ENCODE measurements at places on chromosomes 2 and 18.

- no peak for DNase-seq
Observed at GRCh38 chr2:193072647-193073046, 877.9 kb upstream of the TMEFF2 start.

GRCh38 chr2:144235050-144235449 lies 284.9 kb downstream of the ZEB2 start:
- no peak for DNase-seq

GRCh38 chr2:211568439-211568838 lies 970.2 kb downstream of the ERBB4 start:
- DNase-seq: no peak

DNA sequence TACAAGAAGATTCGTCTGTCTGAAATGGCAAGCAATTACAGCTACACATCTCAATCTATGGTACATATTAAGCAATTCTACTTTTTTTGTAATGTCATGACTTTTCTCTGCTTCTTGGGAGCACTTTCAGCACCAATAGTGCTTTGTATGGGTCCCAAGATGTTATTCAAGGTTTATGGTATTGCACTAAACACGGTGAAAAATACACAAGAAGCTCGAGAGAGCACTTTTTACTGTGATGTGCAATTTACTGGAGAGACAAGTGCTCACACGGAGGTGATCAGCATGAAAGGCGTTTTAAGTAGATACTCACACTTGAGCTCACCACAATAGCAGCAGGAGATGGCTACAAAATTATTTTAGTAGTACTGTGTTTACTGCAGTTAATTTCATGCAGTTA lies 783.6 kb downstream of the CBLN2 start:
- DNase-seq: no peak

DNA sequence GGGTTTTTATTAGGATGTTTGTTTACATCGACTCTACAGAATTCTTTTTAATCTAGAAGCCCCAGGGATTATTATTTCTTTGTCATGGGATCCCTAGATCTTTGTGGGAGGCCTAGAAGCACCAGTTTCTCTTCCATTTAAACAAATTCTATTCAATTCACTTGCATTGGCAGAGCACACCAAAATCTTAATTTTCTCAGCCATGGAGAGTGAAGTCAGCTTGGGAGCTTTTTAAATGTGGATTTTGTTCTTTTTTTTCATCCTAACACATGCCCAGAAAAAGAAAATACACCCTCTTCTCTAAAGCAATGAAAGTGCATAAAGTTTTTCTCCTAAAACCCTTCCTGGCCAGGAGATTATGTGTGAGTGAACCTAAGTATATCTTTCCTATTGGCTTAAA lies 38.5 kb downstream of the CDCA7 start:
- DNase-seq: no peak

DNA sequence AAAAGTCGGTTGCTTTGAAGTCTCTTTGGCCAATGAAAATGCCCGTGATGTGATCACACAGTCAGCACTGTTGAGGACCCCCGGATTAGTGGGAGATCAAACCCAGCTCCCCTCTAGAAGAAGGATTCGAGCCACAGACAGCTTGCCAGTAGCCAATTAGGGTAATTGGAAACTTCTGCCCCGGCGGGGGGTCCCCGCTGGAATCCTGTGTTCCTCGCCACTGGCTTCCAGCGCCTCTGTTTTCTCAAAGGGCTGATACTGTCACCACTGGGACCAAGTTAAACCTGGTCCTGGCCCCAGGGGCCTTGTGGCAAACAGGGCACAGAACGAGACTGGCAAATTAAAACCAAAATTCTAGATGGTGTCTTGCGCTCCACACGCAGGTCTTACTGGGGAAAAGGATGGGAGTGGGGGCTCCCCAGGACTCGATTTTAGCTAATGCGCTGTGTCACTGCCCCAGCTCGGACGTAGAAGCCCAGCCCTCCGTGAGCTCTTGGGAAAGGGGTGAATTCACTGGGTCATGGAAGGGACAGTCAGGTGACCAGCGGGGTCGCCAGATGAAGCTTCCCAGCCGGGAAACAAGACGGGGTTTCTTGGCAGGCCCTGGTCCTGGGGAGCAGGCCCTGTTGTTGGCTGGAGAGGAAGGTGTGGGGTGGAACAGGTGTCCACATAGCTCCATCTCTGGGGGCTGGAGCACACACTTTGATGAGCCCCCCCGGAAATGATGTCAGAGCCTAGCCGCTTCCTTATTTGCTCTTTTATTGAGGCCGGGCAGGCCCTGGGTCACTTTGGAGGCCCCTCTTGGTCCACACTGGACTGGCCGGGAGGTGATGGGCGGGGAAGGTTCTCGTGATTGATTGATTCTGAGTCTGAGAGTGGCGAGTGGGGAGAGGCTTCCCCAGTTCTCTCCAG lies 90.2 kb downstream of the SMAD7 start:
- DNase-seq: no peak

DNA sequence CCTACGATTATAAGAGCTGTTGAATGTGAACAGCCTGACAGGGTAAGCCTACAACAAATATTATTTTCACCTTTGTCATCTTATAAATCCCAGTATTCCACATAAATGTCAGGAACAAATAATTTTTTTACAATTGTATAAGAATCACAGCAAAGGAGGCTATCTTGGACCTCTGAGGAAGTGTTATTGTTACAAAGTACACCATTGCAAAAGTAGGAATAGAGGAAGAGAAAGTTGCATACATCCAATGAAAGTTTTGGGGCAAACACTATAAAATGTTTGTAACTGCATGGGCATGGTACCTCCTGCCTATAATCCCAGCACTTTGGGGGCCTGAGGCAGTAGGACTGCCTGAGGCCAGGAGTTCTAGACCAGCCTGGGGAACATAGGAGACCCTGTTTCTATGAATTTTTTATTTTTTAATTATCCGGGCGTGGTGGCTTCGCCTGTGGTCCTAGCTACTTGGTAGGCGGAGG lies 715 bp upstream of the MEMO1 start:
- no peak for DNase-seq

DNA sequence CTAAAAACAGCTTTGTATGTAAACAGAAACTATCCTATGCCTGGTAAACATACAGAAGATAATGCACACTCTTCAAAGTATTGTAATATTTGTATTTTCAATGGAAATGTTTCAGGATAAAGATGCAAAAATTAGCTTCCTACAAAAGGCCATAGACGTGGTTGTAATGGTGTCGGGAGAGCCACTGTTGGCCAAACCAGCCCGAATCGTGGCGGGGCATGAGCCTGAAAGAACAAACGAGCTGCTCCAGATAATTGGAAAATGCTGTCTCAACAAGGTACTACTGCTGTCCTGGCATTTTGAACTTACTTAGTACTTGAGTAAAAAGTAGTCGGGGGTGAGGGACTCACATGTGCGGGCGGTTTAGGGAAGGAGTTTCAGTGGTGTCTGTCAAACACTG lies 5.4 kb downstream of the TRAF3IP1 start:
- no peak for DNase-seq

GRCh38 chr2:7052404-7052803 lies 135.2 kb downstream of the RNF144A start:
- DNase-seq: no peak

- DNase-seq: no peak
Observed at GRCh38 chr2:96111257-96111640, 5.1 kb downstream of the ADRA2B start.

- DNase-seq: no peak
Observed at GRCh38 chr18:23714576-23714975, 25.3 kb downstream of the LAMA3 start.

GRCh38 chr2:220880623-220881596 lies 691.2 kb downstream of the EPHA4 start:
- no peak for DNase-seq

GRCh38 chr2:158889135-158889853 lies 79.1 kb upstream of the TANC1 start:
- no peak for DNase-seq

DNA sequence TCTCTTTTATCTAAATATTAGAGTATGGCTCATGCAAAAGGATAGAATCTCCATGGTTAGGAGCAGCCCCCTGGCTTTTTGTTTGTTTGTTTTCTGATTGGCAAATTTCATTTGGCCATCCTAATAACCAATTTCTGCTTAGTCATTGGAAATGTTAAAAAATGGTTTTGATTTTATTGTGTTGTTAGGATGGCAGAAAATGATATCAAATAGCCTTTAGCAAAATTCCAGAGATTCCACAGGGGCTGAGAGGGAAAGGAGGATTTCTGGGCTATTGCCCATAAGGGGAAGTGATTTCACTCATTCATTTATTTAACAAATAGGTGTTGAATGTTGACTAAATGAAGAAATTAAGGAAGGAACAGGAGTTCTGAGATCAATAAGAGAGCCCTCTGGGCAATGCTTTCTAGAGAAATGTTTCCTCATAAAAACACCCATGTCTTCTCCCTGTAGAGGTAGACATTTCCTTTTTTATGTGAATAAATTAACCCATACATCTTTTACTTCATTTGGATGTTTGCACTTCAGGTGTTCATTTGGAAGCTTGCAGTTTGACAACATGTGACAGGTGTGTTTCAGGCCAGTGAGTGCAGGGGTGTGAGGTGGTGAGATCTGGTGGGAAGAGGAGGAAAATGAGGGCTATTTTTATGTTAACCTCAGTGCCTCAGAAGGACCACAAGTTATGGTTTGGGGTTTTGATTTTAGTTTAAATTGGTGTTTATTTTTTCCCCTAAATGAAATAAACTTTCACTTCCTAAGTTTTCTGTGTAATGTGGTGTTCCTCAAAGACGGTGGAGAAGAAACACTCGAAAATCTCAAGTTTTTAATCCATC lies 61.7 kb upstream of the EPC2 start:
- no peak for DNase-seq

- DNase-seq: no peak
Observed at GRCh38 chr18:21129566-21130216, 18.1 kb upstream of the ROCK1 start.

DNA sequence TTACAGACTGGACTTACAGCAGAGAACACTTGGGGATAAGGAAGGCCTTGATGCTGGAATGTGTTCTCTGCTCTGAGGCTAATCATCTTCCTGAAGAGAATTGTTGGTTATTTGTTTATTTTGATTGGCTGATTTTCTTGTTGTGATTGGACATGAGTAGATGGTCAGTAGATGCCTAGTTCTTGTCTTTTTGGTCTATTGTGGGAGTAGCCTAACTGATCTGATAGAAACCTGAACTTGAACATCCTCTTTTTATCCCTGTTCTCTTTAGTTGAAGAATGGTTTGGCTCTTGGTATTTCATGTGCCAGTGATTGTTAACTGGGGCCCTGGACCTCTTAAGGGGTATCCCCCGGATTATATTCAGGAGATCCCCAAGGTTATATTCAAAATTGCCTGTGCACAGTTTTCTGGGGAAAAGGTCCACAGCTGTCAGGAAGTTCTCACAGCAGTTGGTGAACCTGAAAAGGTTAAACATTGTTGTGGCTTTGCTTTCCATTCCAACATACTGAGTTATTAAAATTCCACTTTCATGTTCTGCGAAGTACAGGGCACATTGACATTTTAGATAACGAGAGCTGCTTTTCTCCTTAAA lies 13.6 kb downstream of the TWSG1 start:
- no peak for DNase-seq

- no peak for DNase-seq
Observed at GRCh38 chr2:15874321-15874720, 66.0 kb upstream of the MYCN start.

DNA sequence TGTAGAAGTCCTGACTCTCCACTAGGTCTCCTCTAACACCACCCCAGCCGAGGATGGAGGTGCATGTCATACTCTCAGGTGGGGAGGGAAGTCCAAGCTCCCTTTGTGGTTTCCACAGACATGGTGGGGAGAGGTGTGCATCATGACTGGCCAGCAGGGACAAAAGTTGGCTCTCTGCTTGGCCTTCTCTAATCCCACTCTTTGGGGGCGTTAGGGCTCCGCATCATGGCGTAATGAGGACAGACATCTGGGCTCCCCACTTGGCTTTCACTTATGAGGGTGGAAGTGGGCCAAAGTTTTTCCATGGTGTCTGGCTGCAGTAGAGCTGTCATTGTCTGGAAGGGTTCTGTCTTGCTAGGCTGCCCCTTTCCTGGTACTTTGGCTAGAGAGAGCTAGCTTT lies 80.7 kb upstream of the DAPL1 start:
- DNase-seq: no peak

DNA sequence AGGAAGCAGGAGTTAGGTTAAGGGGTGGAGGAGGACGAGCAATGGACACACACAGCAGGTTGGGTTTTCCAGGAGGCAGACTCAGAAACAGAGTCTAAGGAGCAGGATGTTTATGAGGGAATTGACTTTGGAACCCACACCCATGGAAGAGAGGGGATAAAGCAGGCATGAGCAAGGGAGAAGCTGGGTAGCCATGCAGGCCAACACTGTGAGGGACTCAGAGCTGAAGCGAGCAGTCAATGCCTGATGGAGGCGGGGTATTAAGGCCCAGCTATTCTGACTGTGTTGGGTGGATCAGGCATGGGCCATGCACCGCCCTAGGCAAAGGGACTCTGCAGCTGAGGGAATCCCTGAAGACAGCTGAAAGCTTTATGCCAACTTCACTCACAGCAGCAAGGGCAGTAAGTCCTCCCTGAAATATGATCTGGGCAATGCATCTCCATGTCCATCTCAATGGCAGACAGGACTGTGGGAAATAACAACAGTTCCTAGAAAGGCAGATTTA lies 37.6 kb downstream of the TEX51 start:
- DNase-seq: no peak

DNA sequence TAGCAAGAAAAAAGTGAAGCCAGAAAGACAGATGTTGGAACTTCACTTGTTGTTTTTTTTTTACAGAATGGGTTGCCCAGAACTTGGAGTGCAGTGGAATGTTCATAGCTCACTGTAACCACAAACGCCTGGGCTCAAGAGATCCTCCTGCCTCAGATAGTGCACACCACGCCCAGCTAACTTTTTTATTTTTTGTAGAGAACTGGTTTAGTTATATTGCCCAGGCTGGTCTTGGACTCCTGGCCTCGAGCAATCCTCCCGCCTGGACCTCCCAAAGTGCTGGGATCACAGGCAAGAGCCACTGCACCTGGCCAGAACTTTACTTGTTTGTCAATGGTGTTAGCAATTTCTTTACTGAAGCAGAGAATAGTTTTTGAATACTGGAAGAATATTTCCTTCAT lies 11.9 kb upstream of the ASPRV1 start:
- DNase-seq: no peak

DNA sequence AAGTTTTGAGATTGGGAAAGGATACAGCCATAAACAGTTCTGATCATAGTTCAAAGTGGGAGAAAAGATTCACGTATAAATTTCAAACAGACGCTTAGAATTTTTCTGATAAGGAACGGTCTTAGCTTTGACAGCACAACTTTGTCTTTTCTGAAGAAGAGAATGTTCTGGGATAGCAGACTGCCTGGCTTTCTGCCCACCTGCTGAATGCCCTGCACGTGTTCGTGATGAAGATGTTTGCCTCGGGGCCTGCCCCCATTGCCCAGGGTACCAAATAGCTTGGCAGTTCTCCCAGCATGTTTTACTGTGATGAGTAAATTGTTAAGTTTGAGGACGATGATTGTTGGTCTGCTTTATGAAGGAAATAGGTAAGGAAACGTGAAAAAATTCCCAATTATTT lies 4.6 kb downstream of the MRPL33 start:
- no peak for DNase-seq
